ENCODE measurements at places on chromosomes 12 and 14.
A peak's percentile ranks its signal among the peaks of the same experiment; 100 is the strongest.

- no peak for DNase-seq
These were observed 1659.2 kb upstream of the FLRT2 start for GRCh38 chr14:83870546-83871270.

DNA sequence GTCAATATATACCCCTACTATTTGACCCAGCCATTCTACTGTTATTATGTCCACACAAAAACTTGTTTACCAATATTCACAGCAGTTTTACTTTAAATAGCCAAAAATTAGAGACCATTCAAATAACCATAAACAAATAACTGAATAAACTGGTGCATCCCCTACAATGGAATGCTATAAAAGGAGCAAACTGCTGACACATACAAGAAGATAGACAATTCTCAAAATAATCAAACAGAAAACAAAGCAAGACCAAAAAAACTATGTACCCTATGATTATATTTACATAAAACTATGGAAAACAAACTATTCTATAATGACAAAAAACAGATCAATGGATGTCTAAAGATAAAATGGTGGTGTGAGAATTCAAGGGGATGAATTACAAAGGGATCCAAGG lies 54.4 kb downstream of the RALGAPA1 start:
- no peak for DNase-seq

- no peak for DNase-seq
These were observed 101.2 kb upstream of the EGLN3 start for GRCh38 chr14:34051966-34052657.

- peak; percentile 32 for DNase-seq
These were observed 82.0 kb downstream of the ETV6 start for GRCh38 chr12:11731455-11731854.

DNA sequence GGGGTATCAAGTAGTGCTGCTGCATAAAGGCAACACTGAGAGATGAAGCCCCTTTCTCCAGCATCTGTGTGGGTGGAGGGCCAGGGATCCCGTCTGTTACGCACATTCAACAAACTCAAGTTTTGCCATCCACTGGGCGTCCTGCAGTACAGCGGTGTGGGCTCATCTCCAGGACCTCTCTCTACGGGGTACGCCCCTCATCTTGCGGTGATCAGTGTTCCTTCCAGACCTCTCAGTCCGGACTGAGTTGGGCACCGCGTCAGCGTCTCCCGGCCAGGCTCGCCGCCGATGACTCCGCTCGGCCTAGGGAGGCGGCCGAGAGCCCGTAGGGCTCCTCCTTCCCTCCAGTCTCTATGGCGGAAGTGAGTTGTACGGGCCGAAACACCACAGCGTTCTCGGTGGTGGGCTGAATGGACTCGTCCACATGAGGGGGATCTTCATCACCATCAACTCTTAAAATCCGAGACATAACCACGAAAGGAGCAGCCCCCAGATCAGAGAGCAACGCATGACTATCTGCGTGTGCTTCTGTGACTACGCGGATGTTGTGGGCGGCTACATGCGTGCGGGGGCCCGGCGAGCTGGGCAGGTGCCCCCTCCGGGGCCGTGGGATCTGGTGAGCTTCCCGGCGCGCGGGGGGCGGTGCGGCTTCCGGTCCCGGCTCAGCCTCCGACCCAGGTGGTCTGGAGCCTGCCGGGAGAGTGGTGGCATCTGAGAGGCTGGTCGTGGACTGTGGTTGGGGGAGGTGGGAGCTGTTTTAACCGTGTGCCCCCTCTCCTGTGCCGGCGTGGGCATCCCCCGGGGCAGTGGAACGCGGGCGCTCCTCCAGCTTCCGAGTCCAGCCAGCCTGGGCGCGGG lies at the start of gene ATG101:
TSS of gene ATG101 (plus strand) at position 652 of the 858 bp plus-strand sequence. CDS start 3,673 bp downstream, outside the sequence.
- DNase-seq = peak; percentile 88

GRCh38 chr12:86719381-86719780 lies 463.2 kb upstream of the MGAT4C start:
- DNase-seq = no peak

DNA sequence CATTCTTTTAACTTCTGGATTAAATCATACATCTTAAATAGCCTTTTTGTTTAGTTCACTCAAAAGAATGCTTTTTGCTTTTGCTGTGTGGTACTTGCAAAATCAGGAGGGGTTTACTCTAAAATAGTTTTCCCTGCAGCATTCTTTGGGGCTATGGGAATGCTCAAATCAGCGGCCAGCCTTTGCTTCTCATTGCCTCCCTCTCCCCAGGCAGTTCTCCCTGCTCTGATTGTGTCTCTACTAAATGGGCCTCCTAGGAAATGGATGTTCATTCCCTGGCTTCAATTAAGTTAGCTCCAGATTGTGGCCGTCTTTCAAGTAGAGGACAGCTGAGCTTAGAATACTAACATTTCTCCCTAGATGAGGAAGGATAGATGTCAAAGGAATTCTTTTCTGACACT lies 4.4 kb downstream of the TULP3 start:
- no peak for DNase-seq

DNA sequence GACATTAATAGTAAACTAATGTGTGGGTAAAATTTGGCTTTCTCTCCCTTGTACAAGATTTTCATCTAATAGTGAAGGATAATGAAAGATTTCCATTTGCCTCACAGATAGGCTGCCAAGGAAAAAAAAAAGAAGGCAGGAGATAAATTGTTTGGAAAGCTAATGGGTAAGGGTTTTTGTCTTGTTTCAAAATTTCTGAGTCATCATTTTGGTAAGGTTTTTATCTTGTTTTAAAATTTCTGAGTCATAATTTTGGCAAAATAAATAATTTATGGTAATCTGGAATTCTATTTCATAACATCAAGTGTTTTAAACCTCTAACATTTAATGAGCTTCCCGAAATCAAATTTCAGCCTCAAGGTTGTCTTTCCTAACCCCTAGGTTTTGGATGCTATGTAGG lies 1035.7 kb upstream of the FBXO33 start:
- no peak for DNase-seq

DNA sequence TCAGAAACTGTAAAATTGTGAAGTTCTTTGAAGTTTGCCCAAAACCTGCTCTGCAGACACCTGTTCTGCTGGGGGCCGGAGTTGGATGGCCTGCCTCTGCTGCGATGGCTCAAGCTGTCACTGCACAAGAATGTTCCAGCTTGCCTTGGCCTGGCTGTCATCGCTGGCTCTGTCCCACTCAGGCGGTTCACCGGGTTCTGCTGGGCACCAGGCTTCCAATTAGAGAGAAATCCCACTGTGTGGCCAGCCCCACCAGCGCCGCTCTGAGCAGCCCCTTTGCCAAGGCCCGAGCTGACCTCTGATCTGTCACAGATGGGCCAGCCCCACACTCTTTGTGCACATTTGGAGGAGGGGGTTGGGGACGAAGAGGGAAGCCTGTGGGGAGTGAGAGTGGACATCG lies 71.7 kb upstream of the GPATCH2L start:
- DNase-seq = no peak

DNA sequence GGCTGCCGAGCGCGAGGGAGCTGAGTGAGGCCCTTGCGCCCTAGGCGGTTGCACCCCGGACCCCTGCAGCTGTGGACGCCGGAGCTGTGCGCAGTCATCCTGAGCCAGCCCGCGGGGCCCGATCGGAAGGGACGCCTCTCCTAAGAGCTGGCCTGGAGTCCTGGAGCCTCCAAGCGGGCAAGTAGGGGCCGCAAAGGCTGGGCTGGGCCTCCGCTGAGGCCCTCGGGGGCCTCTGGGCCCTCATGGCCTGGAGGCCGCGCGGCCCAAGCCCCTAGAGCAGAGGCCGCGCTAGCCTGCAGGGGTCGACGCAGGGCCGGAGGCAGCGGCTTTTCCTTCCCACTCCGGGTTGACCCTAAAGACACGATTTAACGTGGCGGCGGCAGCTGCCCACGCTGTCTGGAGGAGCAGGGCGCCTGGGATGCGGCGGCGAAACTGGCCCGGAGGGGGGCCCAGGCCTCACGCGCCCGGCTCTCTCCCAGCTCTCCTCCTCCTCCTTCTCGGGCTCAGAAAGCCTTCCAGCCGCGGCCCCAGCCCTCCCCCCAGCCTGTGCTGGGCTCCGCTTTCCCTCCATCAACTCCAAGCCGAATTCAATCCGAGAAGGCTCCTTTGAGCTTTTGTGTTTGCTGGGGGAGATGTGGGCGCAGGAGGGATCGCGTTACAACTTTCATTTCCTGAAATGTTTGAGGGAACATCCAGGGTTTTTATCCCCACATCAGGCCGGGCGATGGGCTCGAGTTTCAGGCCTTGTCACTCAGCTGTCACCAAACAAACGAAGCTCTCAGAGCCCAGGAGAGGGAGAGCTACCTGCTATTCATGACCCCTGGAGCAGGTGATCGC lies 11.6 kb downstream of the SIX1 start:
- no peak for DNase-seq

DNA sequence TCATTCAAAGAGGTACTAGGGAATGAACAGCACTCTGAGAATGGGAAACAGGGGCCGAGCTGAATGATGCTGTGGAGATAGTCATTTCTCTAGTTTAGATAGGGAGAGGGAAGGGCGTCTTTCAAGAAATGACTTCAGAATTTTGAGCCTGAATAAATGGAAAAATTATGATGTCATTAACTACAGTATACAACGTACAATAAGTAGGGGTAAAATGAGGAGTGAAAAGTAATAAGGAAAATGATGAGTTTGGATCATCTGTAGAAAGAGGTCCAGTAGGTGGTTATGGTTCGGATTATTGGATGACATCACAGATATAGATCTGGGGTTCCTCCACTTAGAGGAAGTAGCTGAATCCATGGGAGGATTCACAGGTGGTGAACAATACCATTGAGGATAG lies 960.0 kb downstream of the DIO2 start:
- DNase-seq = no peak

- no peak for DNase-seq
These were observed 110.7 kb downstream of the RFLNA start for GRCh38 chr12:124405592-124405991.

DNA sequence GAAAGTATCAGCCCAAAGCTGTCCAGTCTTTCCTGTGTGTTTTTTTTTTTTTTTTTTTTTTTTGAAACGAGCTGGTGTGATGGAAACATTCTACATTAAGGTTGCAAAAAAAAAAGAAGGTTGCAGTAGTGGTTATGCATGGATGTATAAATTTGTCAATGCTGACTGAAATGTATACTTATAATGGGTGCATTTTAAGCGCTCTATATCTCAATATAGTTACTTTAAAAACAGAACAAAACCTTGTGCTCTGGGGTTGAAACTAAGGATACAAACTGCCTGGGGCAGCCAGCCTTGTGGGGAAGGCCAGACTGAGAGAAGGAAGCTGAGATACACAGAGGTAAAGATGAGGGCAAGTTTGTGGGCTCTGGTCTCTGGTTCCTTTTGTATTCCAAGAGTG lies 87.3 kb upstream of the RMST start:
- no peak for DNase-seq

DNA sequence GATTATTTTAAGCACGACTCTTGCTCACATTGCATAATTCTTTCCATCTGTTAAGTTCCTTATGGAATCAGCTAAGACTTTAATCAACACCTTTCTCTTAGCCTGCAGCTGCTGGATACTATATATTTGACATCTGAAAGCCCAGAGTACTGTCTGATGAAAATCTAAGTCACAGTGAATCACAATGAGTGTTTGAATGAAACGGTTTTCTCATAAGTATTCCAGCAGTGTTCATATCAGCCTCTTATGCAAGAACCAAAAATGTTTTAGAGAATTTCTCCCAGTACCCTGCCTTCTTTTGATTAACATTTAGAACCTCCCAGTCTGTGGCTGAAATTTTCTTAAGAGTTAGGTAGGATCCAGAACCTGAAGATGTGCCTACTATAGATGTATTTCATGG lies 55.6 kb downstream of the FRMD6 start:
- DNase-seq = no peak

- DNase-seq = no peak
These were observed 42.9 kb downstream of the ERH start for GRCh38 chr14:69355154-69355597.

- no peak for DNase-seq
These were observed 36.5 kb downstream of the MIPOL1 start for GRCh38 chr14:37234222-37234621.

GRCh38 chr14:76375484-76375883 lies 453 bp upstream of the ESRRB start:
- DNase-seq = no peak

DNA sequence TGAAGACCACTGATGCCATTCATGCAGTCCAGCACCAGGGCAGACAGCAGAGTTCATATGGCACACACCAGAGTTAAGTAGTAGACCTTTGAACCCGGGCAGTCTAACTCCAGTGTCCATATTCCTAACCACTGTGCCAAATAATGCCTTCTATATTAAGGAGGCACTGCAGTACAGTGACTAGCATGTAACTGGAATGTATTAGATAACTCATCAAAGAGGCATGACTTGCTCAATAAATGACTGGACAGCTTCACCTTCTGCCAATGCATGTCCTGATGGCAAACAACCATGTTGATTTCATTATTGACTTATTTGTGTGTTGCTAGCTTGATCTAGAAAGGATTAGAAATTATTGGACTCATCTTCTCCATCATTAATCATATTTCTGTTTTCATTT lies 40.2 kb downstream of the DACT1 start:
- DNase-seq = no peak

DNA sequence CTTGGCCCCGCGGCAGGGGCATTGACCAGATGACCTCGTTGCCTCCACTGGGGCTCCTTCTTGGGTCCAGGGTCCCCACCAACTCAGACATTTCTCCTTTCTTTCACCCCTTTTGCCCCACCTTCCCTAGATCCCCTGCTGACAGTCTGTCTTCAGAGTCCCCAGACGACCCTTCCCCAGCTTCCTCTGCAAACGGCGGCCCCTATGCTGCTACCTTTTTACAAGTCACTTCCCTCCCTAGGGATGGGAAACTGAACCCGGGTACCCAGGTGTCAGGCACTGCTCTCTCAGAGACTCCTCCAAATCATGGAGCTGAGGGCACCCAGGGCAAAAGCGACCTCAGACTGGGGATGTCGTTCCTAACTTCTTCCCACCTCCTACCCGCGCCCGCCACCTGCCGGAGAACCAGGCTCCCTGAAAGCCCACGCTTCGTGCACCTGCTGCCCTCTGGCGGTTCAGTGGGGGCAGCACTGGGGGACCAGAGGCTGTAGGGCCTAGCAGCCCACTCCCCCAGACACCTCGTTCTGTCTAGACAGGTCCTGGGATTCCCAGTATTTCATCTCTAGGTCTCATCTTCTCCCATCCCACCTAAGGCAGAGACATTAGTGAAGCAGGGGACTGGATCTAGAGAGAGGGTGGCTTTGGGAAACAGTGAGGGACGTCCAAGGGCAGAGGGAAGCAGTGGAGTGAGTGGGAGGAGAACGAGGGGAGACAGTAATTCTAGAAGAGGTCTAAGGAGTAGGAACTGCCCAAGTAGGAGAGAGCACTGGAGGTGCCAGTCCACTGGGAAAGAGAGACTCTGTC lies 4.9 kb downstream of the ZNF385A start:
- peak; percentile 85 for DNase-seq

GRCh38 chr12:122449317-122449716 lies 26.8 kb upstream of the CLIP1 start:
- no peak for DNase-seq

- no peak for DNase-seq
These were observed 101.7 kb upstream of the MAX start for GRCh38 chr14:65204056-65204455.

DNA sequence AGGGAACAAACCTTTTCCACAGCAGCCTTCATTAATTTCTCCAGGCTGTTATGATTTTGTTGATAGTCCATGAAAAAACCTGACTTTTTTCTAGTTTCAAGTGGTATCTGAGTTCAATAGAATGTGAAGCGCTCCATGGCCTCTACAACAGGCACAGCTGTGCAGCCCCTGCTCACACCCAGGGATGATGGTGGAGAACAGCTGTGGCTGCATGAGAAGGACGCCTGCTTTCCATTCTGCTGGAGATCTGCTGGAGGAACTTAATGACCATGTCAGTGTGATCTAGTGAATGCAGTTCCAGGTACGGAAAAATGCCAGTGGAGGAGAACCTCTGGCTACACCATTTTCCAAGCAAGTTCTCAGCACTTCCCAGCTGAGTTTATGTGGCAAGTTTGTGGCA lies 80.6 kb downstream of the PIWIL1 start:
- no peak for DNase-seq
